CD4-positive, alpha-beta T cell treated with Interleukin-15 for 1 hour (primary cell): ENCODE measurements at places on chromosomes 16 and 17.
A peak's percentile ranks its signal among the peaks of the same experiment; 100 is the strongest.

DNA sequence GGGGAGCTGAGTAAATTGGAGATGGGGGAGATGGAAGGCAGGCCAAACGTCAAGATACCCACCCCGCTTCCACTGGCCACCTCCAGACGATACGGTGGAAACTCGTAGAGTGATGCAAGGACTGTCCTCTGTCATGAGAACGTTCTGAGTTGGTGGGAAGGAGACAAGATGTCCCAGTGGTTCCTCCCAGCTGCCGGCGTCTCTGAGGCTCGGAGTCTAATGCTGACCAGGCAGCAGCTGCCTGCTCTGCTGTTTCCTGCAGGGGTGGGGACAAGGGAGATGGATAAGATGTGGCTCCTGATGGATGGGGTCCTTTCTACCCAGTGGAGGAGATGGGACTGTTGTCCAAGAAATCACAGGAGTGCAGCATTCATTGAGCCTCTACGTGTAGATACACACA is 28.2 kb upstream of the C1QL1 start:
- no peak for DNase-seq

GRCh38 chr17:17382971-17383370 is 79.8 kb downstream of the NT5M start:
- no peak for DNase-seq

- DNase-seq, result peak; percentile 52
These were observed 10.1 kb upstream of the STAC2 start for GRCh38 chr17:39235555-39236449.

- no peak for DNase-seq
These were observed 12.5 kb downstream of the TOM1L2 start for GRCh38 chr17:17959520-17960361.

DNA sequence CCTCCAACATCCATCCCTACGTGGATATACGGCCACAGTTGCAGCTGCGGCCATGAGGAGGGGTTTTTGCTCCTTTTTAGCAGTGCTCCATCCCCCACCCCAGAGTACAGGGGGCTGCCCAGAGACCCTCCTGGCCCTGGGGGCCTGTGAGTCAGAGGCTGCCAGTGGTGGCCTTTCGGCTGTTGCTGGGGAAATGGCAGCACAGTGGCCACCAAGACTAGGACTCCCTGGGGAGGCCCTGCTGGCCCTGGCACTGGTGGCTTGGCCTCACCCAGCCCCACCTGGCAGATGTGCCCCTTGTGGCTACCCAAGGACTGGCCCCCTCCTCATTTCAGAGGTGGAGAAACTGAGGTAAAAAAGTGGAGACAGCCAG is 29.1 kb downstream of the RAI1 start:
- DNase-seq, result no peak

- DNase-seq, result no peak
These were observed 105.9 kb upstream of the CACNG3 start for GRCh38 chr16:24150282-24150681.

GRCh38 chr16:15564604-15565339 is 78.2 kb downstream of the MARF1 start:
- no peak for DNase-seq

- no peak for DNase-seq
These were observed at the start of gene CDH5 for GRCh38 chr16:66366433-66367299. Gene CDH5 (plus strand): TSS chr16:66366691. CDS start chr16:66379338, 12,647 bp downstream.

DNA sequence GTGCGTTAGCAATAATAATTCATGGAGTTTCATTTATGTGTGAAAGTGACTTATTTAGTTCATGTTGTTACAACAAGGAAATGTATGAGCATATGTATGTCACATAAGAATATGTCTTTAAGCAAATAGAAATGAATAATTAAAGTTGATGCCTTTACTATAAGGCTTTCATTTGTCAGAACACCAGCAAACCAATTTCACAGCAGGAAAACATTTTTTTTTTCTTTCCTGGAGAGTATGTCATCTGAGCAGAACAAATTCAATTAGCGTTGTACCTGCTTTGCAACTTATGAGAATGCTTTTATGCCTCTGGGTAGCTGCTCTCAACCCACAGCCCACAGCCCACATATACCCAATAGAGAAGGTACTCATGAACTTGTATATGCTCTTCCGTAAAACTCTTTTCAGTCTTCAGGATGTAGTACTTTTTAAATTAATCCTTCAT is 26.3 kb upstream of the APOH start:
- no peak for DNase-seq

DNA sequence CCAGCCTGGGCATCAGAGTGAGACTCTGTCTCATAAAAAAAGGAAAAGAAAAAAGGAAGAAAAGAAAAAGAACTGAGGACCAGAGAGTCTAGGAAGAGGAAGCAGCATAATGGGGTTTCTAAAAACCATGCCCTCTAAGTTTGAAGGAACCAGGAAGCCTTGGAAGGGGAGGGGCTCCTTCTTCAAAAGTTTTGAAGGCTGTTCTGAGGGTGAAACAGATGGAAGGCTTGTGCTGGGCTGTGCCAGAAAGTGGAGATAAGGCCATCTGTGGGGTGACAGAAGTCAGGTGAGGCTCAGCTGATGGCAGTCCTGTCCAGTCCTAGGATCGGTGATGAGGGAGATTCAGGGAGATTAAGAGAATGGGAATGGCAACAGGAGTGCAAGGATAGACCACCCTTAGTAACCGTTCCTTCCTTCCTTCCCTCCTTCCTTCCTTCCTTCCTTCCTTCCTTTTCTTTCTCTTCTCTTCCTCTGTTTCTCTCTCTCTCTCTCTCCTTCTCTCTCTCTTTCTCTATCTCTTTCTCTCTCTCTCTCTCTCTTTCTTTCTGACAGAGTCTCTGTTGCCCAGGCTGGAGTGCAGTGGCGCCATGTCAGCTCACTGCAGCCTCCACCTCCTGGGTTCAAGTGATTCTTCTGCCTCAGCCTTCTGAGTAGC is 182.6 kb downstream of the NTN1 start:
- DNase-seq, result no peak

DNA sequence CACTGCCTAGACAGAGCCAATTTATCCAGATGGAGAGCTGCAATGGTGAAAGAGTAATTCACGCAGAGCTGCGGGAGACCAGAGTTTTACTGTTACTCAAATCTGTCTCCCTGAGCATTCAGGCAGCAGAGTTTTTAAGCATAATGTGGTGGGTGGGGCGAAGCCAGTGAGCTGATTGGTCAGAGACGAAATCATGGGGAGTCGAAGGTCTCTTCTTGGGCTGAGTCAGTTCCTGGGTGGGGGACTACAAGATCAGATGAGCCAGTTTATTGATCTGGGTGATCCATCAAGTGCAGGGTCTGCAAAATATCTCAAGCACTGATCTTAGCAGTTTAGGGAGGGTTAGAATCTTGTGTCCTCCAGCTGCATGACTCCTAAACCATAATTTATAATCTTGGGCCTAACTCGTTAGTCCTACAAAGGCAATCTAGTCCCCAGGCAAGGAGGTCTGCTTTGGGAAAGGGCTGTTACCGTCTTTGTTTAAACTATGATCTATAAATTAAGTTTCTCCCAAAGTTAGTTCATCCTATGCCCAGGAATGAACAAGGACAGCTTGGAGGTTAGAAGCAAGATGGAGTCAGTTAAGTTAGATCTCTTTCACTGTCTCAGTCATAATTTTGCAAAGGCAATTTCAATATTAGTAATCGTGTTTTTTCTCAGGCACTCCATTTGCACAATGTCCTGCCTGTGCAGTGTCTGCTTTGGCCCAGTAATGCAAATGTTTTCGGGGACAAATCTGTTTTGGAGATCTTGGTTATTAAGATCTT is 27.0 kb downstream of the PIGL start:
- no peak for DNase-seq

DNA sequence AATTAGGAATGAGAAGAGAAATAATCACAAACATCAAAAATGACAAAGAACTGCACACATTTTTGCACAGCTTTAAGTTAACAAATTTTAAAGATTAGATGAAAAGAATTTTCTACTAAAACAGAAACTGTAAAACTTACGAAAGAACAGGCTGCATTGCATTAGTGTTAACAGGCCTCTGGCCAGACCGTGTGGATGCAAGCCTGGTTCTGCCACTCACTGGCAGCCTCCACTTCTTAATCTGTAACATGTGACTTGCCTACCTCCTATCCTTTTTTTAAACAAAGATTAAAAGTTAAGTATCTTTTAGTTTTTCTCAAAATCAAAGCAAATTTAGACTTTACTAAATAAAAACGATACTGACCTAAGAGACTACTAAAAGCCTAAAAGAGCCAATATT is 37.5 kb downstream of the CREBBP start:
- DNase-seq, result no peak

- no peak for DNase-seq
These were observed 301.9 kb downstream of the SOX9 start for GRCh38 chr17:72422505-72423285.

DNA sequence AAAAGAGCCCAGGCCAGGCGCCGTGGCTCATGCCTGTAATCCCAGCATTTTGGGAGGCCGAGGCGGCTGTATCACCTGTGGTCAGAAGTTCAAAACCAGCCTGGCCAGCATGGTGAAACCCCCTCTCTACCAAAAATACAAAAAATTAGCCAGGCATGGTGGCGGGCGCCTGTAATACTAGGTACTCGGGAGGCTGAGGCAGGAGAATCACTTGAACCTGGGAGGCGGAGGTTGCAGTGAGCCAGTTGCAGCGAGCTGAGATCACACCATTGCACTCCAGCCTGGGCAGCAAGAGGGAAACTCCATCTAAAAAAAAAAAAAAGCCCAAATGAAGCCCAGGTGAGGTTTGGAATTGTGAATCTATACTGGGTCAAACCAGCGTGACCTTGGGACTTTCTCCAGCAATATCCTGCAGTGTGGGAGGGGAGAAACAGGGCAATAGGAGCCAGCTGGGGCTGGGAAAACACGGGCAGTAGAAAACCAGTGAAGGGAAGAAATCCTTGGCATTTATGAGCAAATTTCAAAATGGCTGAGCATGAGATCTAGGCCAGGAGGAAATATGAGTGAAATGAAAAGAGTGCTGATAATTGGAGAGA is 8.2 kb upstream of the DHX8 start:
- DNase-seq, result no peak

GRCh38 chr17:44979426-44979995 is 11.4 kb upstream of the C1QL1 start:
- DNase-seq, result no peak

DNA sequence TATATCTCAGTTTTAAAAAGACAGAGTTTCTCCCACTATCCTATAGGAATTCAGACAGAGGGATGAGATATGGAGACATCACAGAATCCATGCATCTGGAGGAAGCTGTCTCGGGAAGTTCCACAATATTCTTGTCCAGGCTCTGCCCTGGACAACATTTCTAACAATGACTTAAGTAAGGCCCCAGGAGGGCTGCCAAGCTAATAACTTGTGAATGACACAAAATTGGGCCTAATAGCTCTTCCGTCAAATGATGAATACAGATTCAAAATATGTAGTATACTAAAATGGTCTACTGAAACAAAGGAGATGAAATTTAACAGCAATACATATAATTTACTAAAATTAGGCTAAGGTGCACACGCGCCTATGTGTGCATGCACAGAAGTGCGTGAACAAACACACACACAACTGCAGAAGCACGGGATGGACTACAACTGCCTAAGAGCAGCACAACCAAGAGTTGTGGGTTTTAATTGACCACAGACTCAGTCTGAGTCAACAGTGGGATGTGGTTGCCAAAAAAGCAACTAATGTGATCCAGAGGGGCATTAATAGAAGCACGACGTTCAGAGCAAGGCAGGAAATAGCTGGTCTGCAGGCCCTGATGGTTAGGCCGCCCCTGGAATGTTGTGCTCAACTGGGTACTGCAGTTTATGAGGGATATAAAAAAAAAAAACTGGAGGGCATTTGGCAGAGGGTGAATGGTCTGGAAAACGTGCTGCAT is 26.3 kb upstream of the HS3ST2 start:
- DNase-seq, result no peak

- no peak for DNase-seq
These were observed 47.5 kb downstream of the XYLT1 start for GRCh38 chr16:17423221-17423620.

DNA sequence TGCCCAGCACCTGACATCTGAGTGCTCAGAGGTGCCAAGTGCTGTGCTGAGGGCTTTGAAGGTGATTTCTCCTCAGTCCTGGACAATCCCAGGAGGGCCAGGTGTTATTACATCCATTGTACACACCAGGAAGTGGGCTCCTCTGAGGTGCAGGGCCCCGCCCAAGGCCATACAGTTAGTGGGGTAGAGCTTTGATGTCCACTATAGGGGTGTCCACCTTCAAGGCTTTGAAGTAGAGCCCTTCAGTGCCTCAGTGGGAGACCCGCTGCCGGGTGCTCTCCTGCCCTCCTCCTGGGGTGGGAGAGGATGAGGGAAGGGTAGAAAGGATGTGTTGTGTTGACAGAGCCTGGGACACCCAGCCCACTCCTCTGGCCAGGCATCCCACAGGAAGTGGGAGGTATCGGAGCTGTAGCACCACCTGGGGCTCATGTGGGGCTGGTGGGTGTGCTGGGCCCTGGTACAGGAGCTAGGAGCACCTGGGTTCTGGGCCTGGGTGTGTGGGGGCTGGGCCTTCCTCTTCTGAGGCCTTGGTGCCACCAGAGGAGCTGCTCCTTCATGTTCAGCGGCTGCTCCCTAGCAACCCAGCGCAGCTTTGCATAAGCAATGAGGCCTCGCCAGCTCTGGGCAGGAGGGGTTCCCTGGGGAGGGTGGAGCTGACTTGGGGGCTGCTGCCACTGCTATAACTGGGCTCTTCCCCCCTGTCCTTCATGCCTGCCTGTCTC is 7.4 kb downstream of the LASP1 start:
- peak; percentile 69 for DNase-seq

GRCh38 chr16:3091551-3091950 is 7.5 kb downstream of the ZSCAN10 start:
- no peak for DNase-seq

DNA sequence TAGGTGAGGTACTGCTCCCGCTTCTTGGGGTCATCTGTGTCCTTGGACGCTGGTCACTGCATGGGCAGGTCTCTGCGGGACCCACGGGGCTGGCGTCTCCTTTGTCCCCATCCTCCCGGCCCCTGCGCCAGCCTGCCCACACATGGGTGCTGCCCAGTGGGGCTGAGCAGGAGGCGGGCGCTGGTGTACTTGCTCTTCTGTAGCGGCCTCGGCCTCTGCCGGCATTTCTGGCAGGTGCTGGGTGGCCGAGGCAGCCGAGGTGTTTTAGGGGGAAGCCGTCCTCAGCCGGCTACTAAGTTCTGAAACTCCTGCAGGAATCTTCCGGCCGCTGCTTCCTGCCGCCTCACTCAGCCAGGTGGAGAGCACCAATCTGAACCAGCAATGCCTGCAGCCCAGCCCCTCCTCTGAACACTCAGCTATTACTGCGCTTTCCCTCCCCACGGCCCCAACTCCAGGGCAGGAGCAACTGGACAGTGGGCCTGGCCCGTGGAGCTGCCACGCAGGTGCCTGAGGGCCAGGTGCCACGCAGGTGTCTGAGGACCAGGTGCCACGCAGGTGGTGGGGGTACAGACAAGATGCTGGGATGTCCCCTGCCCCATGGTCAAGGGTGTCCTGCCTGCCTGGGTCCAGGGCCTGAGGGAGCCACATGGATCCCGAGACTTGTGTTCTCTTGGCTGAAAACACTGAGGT is 10.0 kb downstream of the DECR2 start:
- no peak for DNase-seq
